Renal pelvis (tissue), 12 donors: ENCODE measurements at places on chromosomes 3 and 15. TPM values are rescaled to one million over a fixed set of nuclear protein-coding genes. Genes with fewer than 3 reads are reported as not detected.

GRCh38 chr3:138914870-138915502 lies 32.0 kb downstream of the FOXL2 start:
- DNase-seq, result no peak

GRCh38 chr15:39426552-39427532 lies 154.0 kb upstream of the THBS1 start:
- DNase-seq, result peak; percentile 27

DNA sequence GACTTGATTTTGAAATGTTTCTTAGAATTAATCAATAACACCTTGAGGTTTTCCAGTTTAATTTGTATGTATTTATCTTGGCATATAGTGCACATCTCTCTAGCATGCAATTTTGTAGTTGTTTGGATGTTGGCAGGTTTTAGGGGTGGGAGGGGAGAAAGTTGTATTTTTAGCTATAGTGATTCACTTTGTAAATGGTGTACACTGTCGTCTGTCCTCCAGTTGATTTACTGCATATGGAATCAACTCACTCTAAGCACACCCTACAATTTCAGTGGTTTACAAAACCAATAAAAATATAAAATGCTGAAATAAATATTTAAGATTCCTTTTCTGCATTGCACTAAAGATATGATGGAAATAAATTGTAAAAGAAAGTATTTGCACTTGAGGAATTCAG lies 199.1 kb downstream of the CDIN1 start:
- no peak for DNase-seq

Gene DUSP7
- polyA plus RNA-seq, result 16.6 TPM

GRCh38 chr15:69627548-69628158 lies 175.0 kb downstream of the RPLP1 start:
- no peak for DNase-seq

DNA sequence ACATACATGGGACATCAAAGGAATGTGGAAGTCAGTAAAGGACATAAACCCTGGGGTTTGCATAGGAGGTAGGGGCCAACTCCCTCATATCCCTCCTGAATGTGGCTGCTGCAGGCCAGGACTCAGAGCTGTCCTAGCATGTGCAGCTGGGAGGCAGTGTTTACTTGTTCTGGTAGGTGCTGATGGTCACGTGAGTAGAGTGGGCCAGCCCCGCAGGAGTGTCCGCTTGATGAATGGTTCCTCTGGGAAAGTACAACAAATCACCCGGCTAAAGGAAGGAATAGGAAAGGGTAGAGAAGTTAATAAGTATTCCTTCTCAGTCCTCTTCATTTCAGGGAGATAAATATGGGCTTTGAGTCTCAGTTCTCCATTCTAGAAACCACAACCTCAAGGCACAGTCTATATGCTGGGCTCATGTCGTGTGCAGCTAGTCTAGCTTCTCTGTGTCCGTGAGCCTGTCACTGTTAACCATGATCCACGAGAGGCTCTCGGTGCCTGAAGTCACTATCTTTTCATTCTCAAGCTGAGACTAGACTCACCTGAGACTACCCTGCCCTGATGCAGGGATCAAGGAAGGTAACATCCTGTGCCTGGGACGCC lies 17.9 kb downstream of the RIOX2 start:
- DNase-seq, result no peak

Gene GOLGA6L7
- polyA plus RNA-seq, result 0.52 TPM

DNA sequence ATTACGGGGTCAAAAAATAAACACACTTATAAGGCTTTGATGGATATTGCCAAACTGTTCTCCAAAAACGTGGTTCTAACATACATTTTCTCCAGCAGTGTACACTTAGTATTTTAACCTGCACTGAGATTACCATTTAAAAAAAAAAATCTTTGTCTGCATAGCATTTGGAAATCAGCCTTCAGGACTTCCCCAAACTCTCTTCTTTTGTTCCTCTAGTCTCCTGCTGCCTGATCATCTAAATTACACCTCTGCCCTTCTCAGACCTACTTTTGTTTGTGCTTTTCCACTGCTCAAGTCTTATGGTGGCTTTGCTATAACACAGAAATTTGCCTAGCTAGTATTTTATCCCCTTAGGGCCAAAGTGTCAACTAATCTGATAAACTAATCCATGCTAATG lies 3.8 kb downstream of the NCEH1 start:
- DNase-seq, result no peak

DNA sequence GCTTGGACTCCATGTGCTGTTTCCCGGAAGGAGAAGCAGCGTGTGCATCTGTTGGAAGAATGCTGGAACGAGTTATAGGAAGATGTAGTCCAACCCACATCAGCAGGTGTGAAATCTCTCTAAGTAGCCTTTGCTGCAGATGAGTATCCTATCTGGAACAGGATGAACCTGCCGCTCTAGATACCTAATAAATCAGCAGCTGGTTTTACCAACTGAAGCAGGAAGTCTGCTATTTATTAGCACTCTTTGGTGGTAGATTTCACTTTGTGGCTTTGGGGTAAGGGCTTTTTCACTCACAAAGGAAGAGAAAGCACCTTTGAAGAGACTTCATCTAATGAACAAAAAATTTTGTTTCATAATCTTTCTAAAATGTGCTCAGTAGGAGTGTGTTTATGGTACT lies 66.4 kb downstream of the DCUN1D1 start:
- no peak for DNase-seq

Gene C3orf70
- polyA plus RNA-seq, result 7.6 TPM

DNA sequence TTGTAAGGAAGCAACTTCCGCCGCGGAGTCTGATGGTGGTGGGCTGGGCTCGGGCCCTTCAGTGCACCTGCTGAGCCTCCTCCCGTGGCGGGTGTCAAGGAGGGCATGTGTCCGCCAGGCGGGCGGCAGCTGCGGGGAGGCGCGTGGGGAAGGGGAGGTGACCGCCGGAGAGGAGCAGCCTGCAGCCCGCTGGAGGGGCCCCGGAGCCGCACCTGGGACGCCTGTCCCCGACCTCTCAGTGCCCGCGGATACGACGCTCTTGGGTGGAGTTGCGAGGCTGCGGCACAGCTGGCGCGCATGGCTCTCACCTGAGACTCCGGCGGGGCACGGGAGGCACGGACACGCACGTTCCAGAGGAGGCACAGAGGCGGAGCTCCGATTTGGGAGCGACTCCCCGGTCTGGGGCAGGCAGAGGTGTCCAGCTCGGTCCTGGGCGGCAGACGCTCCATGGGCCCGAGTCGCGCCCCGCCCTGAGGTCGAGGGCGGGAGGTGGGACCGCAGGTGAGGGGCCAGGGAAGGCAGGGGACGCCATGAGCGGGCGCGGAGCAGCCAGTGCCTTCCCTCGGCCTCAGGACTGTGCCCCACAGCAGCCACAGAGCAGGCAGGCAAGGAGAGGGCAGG lies 50.2 kb upstream of the PRR20G start:
- DNase-seq, result no peak

Gene CHRNA7
- 26.2 TPM for polyA plus RNA-seq

DNA sequence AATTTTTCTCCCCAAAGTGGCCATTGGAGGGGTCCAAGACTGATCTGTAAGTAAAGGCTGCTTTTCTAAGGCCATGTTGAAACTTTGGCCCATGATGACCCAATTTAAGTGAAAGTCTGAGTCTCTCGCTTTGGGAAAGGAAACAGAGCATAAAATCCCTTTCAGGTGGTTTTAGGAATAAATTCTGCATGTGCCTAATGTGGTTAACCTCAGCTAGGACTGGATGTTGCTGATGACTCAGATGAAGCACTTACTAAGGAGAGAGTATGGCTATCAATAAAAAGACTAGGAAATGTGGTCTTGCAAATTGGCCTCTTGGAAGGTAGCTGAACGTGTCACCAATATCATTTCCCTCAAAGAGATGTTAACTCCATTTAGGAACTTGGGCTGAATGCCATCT lies 458.5 kb downstream of the AGBL1 start:
- DNase-seq, result no peak

GRCh38 chr3:156299569-156299968 lies 179.2 kb downstream of the KCNAB1 start:
- no peak for DNase-seq

DNA sequence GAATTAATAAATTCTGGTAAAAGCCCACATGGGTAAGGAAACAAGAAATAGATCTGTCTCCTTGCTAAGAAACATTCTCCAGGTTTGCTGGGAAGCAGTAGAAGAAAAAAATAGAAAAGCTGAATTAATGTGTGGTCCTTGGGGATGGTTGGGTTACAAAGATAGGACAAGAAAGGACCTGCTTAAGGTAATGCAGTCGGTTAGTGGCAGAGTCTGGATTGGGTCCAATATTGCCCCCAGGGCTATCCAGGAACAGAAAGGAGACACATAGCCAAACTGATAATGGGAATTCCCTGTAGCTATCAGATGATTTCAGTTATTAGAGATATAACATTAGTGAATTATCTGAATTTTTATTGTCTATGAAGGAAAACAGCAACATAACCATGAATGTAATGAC lies 584.3 kb downstream of the ROBO1 start:
- DNase-seq, result no peak

- no peak for DNase-seq
Observed at GRCh38 chr3:140809316-140809715, 131.5 kb downstream of the TRIM42 start.

DNA sequence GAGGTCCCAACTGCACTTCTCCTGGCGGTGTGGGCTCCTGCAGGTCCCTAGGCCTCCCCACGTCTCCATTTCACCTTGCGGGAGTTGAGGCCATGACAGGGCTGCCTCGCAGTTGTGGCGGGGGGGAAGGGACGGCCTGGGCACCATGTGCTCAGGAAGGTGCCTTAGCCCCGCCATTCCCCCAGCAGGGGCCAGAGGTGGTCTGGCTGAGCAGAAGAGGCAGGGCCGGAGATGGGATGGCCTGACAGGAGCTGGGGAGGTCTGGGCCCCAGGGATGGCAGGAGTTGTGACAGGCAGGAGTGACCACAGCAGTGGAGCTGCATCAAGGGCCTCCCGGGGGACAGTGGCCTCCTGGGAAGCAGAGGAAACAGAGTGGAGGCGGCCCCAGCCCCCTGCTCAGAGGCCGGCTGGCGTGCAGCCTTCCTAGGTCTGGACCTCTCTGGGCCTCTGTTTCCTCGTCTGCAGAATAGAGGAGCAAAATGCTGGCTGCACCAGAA lies 18.7 kb upstream of the KLF15 start:
- DNase-seq, result no peak

GRCh38 chr3:4222574-4223175 lies 80.5 kb upstream of the SETMAR start:
- no peak for DNase-seq

DNA sequence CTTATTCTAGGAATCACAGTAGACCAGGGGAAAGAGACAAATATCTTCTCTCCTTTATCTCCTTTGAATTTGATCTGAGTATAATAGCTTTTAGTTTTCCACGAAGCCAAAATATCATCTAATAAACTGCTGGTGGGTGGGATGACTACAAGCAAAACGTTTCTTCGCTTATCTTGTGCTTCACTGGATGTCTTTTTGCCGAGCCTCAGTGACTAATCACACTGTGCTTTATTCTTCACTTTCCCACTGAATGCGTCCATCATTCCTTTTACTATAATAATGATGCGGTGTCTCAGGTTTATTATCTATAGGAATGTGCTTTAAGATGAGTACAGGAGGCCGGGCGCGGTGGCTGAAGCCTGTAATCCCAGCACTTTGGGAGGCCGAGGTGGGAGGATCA lies 32.5 kb downstream of the CEP152 start:
- DNase-seq, result no peak

Gene PIF1
- 16.3 TPM for polyA plus RNA-seq

DNA sequence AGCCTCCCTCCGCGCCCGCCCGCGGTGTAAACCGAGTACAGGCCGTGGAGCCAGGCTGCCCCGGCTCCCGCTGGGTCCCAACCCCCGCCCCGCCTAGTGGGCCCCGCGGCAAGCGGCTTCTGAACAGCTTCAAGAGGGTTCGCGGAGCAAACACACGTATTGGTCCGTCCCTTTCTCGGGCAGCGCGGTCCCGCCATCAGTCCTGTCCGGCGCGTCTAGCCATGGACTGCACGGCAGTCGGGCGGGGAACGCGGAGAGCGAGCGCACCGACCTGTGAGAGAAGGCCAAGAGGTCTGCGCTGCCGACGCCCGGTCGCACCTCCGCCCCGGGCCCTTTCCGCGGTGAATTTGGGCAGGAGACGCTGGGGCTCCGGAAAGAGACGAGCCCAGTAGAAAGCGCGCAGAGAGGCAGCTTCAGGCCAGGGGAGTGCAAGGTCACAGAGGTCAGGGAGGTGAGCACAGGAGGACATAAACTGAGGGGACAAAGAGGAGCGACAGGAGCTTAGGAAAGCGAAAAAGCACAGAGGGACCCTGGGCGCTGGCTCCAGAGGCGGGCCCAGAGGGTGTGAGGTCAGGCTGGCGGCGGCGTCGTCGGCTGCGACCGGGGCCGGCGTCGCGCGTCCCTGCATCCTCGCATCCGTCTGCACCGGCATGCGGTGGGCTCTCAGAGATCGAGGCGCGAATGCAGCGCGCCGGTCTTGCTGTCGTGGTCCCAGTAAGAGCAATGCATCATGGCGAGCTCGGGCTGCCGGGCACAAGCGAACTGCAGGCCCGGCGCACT lies 1.8 kb downstream of the FOXL2 start:
- no peak for DNase-seq

GRCh38 chr3:16728770-16729745 lies 123.8 kb upstream of the DAZL start:
- no peak for DNase-seq

DNA sequence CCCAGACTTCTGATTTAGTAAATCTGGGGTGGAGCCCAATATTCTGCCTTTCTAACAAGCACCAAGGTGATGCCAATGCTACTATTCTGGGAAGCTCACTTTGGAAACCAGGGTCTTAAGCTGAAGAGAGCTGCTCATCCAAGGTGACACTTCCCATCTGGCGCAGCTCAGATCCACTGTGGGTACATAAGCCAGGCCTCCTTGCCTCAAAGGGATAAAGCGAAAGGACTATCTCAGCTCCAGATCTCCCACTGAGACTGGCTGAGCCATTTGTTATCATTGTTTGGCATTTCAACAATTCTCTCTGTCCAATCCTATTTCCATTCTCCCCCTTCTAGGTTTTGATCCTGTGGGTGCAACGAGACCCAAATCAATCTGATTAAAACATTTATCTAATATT lies 323.8 kb downstream of the GBE1 start:
- no peak for DNase-seq

DNA sequence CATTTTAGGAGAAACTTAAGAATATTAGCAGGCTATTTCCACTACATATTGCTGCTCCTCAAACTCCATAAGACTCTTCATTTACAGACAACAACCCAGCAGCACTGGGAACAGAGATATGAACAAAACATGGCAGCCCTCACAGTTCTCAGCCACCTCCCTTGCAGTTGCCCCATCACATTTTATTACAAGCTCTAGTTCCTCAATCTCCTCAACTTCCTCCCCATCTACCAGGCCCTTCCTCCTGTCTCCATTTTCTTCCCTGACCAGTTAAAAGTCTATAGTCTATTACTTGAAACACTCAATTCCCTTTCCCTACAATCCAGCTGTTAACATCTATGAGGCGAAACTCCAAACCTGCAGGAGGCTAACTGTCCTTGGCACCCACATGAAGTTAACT lies 412.5 kb downstream of the TBC1D5 start:
- no peak for DNase-seq
